ENCODE measurements at places on chromosomes 1 and 21. TPM values are rescaled to one million over a fixed set of nuclear protein-coding genes. Genes with fewer than 3 reads are reported as not detected.
A peak's percentile ranks its signal among the peaks of the same experiment; 100 is the strongest.

DNA sequence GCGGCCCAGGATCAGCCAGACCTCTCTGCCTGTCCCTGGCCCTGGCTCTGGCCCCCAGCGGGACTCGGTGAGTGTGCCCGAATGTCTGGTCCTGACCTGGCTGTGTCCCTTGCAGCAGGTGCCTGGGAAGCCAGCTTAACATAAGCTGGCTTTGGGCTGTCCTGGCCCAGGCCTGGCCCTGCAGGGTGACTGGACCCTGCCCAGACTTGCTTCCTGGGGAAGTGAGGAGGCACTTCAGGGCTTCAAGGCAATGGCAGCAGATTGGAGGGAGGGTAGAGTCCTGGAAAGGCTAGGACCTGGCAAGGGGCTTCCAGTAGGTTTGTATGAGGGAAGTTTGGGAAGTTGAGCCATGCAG, 16.4 kb downstream of the RPS6KA1 start:
- no peak for DNase-seq

DNA sequence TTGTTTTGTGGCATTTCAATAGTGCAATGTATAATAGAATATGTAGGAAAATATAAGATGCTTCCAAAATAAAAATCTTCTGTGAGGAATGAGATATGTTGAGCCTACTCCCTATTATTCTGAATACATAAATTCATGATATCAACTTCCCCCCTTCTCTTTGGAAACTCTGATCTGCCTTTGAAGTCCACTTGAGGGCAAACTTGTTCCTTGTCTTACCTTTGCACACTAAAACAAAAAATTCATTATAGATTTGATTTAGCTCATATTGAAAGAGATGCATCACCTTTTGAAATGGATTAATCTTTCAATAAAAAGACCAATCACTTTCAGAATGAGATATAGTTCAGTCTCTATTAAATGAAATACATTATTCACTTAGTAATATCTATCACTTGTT, 580.7 kb upstream of the ADGRL4 start:
- DNase-seq: no peak

- DNase-seq: no peak
Observed at GRCh38 chr1:98557895-98558294, 103.6 kb upstream of the SNX7 start.

- no peak for DNase-seq
Observed at GRCh38 chr1:167544447-167545093, 9.0 kb downstream of the CREG1 start.

ARTN gene
- 2.8 TPM for polyA plus RNA-seq

PRR9 gene
- polyA plus RNA-seq: not detected

ZMYND12 gene
- 2.1 TPM for polyA plus RNA-seq

MANEAL gene
- 4.4 TPM for polyA plus RNA-seq

- peak; percentile 67 for DNase-seq
Observed at GRCh38 chr1:25694167-25695007, 77.8 kb downstream of the MAN1C1 start.

LRRC52 gene
- not detected for polyA plus RNA-seq

ST6GALNAC3 gene
- polyA plus RNA-seq: 41.8 TPM

DNA sequence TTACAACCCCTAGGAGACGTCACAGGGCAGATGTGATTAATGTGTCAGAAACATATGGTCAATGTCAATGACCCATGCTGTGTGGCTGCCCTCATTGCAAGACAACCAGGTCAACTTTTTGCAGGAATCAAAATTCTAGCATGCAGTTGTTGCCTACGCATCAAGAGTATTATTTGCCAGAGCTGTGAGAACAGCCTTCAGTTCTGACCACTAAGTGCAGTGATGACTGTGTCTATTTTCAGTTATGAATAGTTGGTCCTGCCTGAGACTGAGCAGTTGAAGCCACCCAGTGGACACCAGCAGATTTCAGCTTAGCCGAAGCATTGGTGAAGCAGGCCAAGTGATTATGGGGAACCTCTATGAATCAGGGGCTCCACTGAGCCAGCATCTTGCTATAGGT, 47.3 kb downstream of the LYPLAL1 start:
- no peak for DNase-seq

DNA sequence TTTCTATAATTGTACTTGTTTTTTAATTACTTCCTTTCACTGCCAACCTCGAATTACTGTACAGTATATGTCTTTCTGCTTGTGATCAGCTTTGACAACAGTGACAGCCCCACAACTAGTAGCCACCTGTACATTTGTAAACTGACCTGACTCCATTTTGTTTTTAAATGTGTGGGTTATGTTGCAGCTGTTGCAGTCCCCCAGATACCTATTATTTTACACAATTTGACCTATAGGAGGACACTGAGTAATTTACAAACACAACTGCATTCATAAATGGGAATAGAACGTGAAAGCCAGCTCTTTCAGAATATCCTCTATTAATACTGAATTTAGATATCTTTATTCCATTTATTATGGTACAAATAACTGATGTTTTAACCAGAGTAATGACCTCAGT, 2.5 kb upstream of the VAMP3 start:
- no peak for DNase-seq

TDRD5 gene
- 0.55 TPM for polyA plus RNA-seq

DNA sequence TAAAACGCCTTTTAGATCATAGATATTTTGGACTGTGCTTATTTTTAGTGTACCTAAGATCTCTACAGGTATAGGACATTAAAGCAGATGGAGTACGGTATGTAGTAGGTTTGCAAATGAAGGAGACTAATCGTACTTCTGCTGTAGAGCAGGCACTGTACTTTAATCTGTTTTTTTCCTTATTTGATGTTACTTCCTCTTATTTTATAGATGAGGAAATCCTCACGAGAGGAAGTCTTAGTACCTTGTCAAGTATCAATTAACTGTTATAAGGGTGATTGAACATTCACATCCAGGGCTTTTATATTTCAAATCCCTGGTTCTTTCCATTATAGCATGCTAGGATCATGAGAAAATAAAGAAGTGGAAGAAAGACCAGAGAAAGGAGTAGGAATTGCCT, 41.1 kb downstream of the CACHD1 start:
- no peak for DNase-seq

DNA sequence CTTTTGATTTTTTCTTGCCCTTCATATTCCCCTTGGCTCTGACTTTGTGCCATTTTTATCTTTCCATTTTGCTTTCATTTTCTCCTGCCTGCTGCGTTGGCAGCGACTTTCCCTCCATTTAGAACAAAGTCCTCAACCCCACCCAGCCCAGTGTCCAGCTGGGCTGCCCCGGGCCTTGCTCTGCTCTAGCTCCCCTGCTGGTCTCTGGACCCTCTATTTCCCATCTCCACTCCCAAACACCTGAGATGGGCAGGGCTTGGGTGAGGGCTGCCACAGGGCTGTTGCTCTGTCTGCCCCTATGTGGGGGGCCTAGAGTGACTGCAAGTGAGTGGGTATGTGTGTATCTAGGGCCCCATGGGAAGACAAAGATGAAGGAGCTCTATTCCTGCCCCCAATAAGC, 7.3 kb upstream of the ADAM15 start:
- no peak for DNase-seq

DNA sequence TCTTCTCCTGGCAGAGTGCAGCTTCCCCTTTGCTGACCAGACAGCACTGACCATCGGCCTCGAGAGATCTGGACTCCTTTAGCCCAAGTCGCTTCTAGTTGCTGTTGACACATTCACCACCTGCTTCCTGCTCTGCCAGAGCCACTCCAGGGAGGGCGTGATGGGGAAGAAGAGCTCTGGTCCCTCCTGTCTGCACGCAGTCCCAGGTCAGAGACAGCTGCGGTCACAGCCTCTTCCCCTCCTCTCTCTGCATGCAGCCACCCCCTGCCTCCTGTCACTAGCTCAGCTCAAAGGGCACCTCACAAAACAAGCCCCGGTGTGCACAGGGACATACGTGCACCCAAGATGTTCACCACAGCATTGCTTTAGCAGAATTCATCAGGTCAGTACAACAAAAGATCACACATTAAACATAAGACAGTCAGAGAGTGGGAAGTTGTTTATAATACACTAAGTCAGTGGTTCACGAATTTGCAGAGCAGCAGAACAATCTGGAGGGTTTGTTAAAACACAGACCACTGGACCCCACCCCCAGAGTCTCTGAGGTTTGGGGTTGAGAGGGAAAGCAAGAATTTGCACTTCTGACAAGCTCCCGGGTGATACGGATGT, 132.9 kb downstream of the SYF2 start:
- DNase-seq: no peak

DNA sequence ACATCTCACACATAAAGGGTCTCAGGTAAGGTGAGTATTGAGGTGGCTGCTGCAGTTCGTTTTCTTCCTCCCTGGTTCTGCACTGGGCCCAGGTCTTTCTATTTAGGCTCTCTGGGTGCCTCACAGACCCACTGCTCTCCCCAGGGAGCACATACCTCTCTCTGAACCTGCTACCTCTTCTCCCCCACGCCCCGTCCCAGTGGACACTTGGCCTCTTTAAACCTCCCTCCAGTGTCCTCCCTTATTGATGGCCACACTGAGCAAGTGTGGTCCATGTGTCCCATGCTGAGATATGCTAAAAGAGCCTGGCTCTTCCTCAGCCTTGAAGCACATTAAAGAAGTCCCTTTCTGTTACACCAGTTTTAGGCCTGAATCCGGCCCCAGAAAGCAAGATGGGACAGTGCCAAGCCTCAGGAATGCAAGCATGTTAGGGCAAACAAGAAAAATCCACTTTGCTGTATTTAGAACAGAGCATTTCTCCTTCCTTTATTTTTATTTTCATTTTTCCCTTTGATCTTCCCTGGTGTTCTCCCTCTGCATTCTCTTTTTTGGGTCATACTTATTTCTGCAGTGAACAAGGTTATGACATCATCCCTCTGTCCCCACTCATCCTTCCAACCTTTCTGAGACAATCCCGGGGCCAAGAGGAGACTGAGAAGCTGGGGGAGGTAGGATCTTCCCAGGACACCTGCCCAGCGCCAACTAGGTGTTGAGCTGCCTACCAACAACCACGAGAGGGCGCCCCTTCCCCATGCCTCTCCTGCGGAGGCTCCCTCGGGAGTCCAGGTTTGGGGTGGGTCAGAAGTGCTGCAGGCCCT, 5.0 kb upstream of the CHI3L2 start:
- peak; percentile 29 for DNase-seq

TNN gene
- 2.9 TPM for polyA plus RNA-seq

GRCh38 chr1:220791956-220792355, 5.2 kb downstream of the MTARC1 start:
- DNase-seq: no peak

GRCh38 chr1:190957565-190957964, 479.9 kb upstream of the BRINP3 start:
- DNase-seq: no peak

DNA sequence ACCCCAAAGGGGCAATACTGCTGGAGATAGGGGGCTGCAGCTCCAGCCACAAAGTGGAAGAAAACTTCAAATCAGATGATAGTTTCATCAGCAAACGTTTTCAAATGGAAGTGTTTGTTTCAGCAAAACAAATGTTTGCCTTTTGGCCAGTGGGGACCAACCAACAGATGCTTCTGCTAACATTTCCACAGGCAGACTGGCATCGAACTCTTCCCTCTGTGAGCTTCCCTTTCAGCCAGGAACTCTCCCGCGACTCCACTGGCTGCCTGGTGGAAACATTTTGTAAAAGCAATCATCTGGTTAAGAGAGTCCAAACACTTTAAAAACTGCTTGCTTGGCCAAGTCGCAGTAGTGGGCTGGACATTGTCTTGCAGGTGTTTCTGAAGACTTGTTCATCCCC, 30.7 kb downstream of the CENPF start:
- DNase-seq: no peak

TNFSF18 gene
- 1.2 TPM for polyA plus RNA-seq

DNA sequence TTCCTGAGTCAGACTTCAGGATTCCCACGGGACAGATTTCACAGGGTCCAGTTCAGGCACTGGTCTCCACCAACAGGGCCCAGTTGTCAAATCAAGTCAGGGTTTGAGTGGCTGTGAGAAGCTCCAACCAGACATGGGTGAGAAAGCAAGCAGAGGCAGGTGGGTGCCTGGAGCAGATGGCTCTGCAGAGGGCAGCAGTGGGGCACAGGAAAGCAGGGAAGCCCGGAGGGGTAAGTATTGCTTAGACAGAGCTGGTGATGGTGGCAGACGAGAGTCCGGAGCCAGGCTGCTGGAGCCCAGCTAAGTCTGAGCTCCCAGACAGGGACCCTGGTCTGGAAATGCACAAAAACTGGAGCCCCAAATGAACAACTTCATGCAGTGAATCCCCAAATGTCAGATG, 40.4 kb downstream of the RIMS3 start:
- DNase-seq: no peak

GRCh38 chr1:218254296-218254946, 30.7 kb upstream of the RRP15 start:
- no peak for DNase-seq

LPAR3 gene
- polyA plus RNA-seq: 2.7 TPM

DNA sequence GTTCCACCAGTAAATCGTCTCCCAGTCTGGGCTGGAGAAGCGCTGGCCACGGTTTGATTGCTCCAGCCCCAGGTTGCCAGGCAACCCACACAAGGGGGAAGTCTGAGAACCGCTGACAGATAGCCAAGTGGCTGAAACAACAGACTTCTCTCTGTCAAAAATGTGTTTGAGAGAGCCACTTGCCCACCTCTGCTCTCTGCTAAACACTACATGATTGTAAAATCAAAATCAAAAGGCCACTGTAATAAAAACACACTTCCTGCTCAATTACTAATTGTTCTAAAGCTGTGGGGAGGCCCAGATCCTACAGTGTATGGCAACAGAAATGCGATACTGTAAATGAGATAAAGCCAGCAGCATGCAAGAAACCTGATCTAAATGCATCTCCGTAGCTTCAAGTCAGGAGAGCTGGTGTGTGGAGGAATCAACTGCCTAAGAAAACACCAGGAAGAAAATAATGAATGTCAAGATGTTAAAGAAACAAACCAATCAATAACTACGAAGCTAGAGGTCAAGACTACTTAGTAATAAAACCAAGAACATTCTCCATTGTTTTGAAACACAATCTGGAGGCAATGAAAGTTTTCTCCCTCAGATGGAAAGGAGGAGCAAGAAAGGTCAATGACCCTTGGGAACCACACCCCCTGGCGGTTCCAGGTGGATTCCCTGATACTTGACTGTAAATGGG, 121.2 kb downstream of the SLC45A1 start:
- peak; percentile 83 for DNase-seq

GRCh38 chr1:23592209-23592892, 33.0 kb upstream of the ID3 start:
- DNase-seq: no peak

- no peak for DNase-seq
Observed at GRCh38 chr1:223245411-223245810, 102.4 kb upstream of the TLR5 start.

CTSK gene
- 34.5 TPM for polyA plus RNA-seq
